ENCODE measurements at places on chromosomes 4 and X.

- no peak for DNase-seq
These were observed 833.9 kb upstream of the PRKX start for GRCh38 chrX:4547213-4547836.

- DNase-seq = no peak
These were observed 521.6 kb downstream of the CCSER1 start for GRCh38 chr4:90648791-90649190.

- DNase-seq = no peak
These were observed 265.0 kb upstream of the SLITRK2 start for GRCh38 chrX:145552643-145553042.

GRCh38 chr4:172857026-172857425 is 311.6 kb upstream of the GALNT7 start:
- DNase-seq = no peak

DNA sequence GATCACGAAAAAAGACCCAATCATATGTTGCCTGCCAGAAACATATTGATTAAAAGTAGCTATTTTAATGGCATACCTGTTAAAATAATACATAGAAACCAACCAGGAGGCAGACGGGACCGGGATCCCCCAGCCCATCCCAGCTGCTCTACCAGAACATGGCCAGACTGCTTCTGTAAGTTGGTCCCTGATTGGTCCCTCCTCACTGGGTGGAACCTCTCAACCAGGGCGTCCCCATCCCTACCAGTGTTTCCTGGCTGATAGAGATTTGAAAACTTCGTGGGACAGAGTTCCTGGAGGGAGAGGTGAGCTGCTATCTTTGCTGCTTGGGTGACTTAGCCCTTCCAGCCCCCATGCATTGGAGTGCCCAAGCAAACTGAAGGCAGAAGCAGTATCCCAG is 256.2 kb downstream of the TRAM1L1 start:
- no peak for DNase-seq

- DNase-seq = no peak
These were observed 1382.7 kb downstream of the PCDH7 start for GRCh38 chr4:32102896-32103295.

- DNase-seq = no peak
These were observed 19.0 kb downstream of the TMEM47 start for GRCh38 chrX:34638116-34638515.

DNA sequence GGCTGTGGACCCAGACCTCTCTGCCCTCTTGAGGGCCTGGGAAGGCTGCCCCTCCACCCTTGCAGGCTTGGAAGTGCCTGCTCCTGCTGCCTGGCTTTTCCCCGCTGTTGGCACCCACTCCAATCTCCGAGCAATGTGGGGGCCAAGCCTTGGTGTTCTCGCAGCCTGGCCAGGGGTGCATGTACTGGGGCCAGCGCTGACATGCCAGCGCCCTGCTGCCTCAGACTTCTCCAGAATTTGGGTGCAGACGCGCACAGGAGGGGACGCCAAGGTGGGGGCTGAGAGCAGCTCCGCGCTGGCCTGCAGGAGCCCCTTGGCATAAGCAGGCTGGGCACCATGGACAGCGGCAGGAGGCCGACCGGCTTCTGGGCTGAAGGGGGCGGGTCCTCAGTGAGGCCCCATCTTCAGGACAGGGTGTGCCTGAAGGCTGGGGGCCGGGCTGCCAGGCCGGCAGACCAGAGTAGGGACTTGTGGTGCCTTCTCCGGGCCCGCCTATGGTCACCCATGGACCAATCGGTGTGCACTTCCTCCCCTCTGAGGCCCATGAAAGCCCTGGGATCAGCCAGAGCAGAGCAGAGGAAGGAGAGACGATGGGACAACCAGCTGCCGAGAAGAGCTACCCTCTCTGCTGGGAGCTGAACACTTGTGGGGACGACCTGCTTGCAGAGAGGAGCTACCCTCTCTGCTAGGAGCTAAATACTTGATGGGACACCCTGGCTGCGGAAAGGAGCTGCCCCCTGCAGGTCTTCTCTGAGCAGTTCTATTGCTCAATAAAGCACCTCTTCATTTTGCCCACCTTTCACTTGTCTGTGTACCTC is 118.3 kb downstream of the DNAAF6 start:
- no peak for DNase-seq

GRCh38 chr4:4418676-4419390 is 31.9 kb downstream of the NSG1 start:
- DNase-seq = no peak

All from epithelial cell of prostate (primary cell).